ENCODE measurements at places on chromosomes 16 and 17.

DNA sequence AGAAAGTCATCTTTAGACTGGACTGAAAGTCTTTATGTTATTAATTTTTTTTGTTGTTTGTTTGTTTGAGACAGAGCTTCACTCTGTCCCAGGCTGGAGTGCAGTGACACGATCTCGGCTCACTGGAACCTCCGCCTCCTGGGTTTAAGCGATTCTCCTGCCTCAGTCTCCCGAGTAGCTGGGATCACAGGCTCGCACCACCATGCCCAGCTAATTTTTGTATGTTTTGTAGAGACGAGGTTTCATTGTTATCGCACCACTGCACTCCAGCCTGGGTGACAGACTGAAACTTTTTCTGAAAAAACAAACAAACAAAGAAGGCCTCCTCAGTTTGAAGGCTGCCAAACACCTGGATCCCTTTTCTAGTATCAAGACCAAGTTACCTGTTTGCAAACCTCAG lies 4.7 kb downstream of the BEAN1 start:
- DNase-seq: no peak

GRCh38 chr17:72116661-72117521 lies 3.9 kb upstream of the SOX9 start:
- DNase-seq: no peak

- DNase-seq: peak; percentile 67
Measured at GRCh38 chr16:85659805-85660511, 28.8 kb downstream of the GINS2 start.

GRCh38 chr17:74746376-74746775 lies 2.1 kb upstream of the NHERF1 start:
- no peak for DNase-seq

- no peak for DNase-seq
Measured at GRCh38 chr17:34603974-34604373, 24.6 kb downstream of the TMEM132E start.

GRCh38 chr16:81492311-81492761 lies 47.7 kb downstream of the CMIP start:
- DNase-seq: no peak

- DNase-seq: no peak
Measured at GRCh38 chr17:57752031-57752905, 7.2 kb upstream of the CCDC182 start.

- DNase-seq: no peak
Measured at GRCh38 chr16:6977291-6977690, 355.4 kb upstream of the RBFOX1 start.

DNA sequence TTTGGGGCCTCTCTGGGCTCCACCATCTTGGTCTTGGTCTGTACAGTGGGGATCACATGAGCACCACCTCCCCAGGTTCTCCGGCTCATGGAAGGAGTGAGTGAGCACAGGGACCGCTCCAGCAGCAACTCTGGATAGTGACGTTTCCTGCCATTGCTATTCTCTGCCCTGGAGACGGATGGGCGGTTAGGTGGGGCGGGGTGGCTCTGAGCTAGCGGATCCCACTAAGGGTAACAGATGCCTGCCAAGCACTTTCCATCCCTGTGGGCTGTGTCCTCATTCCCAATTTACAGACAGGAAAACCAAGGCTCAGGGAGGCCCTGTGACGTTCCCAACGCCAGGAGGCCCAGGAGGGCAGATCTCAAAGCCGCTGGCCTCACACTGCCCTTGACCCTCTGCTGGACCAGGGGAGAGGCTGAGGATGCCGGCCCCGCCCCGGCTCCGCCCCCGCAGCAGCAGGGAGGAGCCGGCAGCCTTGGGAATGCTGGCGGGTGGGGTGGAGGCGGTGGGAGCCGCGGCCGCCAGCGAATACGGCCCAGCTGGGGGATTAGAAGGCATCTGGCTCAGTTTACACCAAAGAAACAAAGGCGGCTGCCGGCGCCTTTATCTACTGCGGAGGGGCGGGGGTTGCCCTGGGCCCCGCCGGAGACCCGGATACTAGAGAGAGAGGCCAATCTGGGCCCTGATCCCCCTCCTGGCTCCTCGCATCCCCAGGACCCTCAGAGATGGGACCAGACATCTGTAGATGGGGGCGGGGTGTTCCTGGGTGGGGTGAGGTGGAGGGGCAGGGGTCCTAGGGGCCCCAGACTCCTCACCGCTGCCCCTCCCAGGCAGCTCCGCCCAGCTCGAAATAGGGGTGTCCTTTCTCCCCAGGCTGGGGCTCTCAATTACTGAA lies 122.3 kb upstream of the CIBAR2 start:
- no peak for DNase-seq

GRCh38 chr17:61371179-61371578 lies 28.5 kb upstream of the TBX2 start:
- no peak for DNase-seq

DNA sequence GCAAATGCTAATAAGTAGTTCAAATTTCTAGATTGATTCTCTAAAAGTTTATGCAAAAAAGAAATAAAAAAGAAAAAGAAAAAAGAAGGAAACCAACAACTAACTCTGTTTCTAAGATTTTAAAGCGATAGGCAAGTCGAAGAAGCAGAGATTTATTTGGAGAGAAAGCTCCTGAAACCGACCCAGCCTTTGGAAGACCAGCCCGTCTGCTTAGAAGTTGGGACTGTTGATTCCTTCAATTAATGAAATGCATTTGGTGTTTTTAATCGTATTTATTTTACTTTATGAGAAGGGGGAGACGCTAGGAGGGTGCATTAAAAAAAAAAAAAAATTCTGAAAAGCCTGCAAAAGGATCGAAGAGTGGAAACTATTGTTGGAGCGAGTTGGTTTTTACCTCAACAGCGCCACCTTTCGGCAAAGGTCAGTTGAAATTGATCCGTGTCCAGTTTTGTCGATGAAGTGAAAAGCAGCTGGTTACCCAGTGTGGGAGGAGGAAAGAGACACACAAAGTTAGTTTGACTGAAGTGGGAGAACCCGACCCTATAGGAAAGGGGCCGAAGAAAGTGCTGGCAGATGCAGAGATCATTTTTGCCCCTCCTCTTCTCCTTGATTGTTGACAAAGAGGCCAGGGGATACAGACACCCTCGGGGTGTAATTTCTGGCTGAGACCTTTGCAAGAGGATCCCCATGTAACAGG lies 1.5 kb upstream of the MAF start:
- DNase-seq: peak; percentile 76
